Activated T-cell treated with anti-CD3 and anti-CD28 coated beads for 1 hour (primary cell): ENCODE measurements at places on chromosomes 4 and X.

DNA sequence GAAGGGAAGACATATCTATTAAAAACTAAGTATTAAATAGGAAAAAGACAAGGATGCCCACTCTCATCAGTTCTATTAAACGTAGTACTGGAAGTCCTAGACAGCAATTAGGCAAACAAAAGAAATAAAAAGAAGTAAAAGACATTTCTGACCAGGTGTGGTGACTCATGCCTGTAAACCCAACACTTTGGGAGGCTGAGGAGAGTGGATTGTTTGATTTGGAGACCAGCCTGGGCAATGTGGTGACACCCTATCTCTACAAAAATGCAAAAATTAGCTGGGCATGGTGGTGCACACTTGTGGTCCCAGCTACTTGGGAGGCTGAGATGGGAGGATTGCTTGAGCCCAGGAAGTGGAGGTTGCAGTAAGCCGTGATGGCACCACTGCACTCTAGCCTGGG, 1071.8 kb downstream of the FAT4 start:
- DNase-seq = no peak

DNA sequence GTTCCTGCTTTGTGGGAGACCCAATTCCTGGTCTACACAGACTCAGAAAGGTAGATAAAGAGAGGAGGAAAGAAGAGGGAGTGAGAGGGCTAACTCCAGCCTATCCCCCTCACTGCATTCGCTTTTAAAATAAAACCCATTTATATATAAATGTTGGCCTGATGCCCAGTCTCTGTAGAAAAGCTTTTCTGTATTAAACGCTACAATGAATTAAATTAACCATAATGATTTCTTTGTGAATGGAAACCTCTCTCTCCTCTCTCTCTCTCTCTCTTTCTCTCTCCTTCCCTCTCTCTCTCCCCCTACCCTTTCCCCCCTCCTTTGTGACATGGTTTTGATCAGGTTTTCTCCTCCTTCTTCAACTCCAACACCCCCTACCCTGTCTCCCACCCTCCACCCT, 34.8 kb downstream of the PJA1 start:
- no peak for DNase-seq

GRCh38 chrX:147570483-147570882, 341.2 kb upstream of the FMR1 start:
- no peak for DNase-seq

- DNase-seq = no peak
Observed at GRCh38 chr4:117549524-117549923, 464.1 kb upstream of the TRAM1L1 start.

DNA sequence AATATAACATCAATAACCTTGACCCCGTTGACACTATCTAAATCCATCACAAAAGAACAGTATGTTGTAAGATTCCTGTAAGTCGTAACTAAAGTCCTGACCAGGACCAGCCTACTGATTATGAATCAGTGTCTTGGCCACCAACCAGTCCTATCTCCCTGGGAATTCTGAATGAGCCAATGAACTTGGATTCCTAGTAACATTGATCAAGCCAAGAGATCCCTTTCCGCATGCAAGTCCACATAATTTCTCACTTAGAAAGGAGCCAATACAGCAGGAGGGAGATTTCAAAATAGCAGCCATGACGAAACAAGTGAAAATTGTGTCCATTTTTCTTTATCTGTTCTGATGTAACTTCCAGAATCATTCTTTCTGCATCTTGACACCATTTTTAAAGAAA, 9.5 kb downstream of the XPNPEP2 start:
- no peak for DNase-seq

GRCh38 chrX:71917621-71918343, 7.1 kb downstream of the NHSL2 start:
- DNase-seq = no peak

GRCh38 chrX:30657196-30658161, 4.3 kb downstream of the GK start:
- DNase-seq = no peak

GRCh38 chrX:63922221-63922620, 137.2 kb upstream of the ARHGEF9 start:
- DNase-seq = no peak

DNA sequence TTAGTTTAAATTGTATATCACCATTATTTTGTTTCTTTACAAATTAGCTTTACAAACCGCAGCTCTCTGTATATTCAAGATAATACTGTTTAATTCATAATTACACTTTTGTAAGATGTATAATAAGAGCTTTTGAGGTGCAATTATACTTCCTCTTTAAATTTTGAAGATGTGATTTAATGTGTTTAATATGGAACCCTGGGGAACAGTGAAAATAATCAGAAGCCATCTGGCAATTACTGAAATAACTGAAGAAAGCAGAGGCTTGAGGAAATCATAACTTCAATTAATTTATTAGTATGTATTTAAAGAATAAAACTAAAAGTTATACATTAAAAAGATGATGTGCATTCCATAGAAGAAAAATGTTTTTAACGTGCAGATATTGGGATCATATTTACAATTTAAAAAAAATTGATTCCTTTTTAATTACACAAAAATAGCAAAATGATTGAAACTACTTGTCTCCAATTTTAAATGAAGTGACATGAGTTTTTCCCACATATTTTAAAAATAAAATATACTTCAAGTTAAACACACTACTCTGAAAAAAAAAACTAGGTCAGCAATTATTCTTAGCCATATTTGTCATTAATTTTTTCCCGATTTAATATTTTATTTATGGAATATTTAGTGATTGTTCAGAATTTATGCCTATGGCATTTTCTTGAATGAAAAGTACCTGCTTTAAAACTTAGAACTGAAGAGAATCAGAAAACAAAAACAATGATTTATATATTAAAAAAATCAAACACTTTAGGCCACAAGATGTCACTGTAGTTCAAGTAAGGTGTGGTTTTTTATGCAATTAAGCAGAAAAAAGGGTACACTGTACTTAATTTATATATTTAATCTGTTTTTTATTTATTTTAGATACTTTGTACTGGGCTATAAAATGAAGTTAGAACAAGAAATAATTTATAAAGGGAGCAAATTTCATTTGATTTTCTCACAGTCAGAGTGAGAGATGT, 942.7 kb upstream of the NDST4 start:
- DNase-seq = no peak

DNA sequence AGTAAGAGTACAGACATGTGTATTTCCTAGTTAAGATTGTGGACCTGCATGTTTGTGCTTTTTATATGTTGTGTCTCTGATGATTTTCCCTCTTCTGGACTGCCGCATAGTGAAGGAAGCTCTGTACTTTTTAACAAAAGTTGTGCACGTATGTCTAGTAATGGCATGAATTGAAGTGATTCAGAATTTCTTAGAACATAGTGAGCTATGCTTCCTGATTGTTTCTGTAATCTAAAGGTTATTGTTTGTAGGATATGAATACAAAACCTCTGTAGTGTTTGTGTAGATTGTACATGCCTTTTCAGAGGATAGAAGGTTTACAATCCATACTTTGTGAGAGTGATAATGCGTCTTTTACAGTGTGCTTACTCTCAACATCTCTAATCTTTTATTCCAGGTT, 37.0 kb upstream of the NUDT6 start:
- DNase-seq = no peak

GRCh38 chrX:107272431-107272921, 66.1 kb downstream of the DNAAF6 start:
- no peak for DNase-seq

DNA sequence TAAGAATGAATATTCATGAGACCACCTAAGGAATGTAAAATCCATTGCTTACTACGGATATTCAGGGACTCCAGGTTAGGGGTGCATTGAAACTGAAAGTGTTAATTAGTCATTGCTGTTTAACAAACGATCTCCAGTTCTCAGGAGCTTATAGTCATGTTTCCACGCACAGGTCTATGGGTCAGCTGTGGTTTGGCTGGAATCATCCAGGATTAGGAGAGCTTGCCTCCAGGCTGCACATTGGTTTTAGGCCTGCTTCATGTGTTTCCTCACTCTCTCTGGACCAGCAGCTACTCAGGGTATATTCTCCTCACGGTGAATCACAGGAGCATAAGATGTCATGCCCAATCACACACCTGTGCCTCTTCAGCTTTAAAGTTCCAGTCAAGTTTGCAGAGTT, 98.9 kb downstream of the ATXN3L start:
- DNase-seq = no peak

DNA sequence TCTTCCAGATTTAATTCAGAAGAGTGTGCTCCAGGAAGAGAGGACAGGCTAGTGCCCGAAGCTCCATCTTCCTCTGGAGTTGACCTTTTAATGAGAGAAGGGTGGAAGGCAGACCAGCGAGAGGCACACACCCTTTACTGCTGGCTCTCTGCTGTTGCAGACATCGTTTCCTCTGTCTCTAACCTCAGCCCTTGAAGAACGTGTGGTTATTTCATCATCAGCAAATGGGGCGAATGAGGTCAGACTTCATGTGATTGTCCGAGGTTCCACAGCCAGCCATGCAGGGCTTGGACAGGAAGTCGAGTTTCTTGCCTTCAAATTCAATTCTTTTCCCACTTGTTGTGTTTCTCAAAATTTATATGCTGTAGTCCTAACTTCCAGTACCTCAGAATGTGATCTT, 155.2 kb upstream of the MSX1 start:
- DNase-seq = no peak

DNA sequence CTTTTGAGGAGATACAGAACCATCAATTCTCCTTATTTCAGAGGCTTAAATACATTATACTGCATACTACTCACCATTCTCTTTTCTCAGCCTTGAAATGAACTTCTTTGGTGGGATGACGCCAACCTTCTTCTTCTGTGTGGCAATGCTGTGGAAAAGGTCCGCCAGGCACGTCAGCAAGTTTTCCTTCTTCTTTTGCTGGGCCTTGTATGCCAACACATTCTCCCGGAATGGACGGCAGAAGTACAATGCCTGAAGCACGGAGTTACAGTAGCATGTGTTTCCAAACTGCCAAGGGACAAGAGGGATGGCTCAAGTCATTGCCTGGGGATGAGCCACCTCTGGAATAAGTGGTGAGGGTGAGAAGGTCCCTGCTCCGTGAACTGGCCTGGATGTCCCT, 31.2 kb downstream of the USP46 start:
- no peak for DNase-seq

- no peak for DNase-seq
Observed at GRCh38 chr4:62871078-62871477, 1538.2 kb downstream of the TECRL start.

- no peak for DNase-seq
Observed at GRCh38 chrX:139600105-139600504, 69.6 kb downstream of the F9 start.

DNA sequence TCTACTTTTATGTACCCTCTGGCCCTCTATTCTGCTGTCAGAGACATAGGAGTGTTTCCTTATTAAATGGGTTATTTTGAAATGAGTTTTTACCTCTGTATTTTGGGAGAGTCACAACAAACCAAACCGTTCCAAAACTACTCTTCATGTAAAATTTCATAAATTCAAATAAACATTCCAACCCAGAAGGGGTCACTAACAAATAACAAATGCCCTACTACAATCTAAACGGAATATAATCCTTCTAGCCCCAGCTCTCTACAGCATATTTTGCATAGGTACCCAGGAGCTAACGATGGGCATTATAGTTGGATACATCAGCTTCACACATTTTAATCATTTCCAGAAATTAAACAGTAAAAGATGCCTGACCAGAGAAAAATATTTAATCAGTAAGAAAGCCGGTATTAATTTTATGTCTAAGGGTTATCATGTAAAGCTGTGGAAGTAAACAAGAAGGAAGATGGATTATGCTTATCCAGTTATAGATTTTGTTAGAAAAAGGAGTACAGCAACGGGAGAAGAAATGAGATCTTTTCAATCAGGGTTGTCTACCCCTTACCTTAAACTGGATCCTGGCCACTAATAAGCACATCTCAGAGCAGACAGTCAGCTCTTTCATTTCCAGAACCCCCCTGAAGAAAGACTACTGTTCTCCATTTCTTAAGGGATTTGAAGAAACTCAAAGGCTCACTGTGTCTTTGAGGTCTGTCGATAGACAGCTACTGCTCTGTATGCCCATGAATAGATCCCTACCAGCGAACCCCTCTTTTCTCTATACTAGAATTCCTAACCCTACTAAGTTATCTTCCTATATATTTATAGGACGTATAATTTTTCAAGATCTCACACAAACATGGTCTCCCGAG, 1.2 kb downstream of the UGDH start:
- DNase-seq = no peak

- no peak for DNase-seq
Observed at GRCh38 chr4:109875106-109875505, 27.2 kb downstream of the LRIT3 start.

DNA sequence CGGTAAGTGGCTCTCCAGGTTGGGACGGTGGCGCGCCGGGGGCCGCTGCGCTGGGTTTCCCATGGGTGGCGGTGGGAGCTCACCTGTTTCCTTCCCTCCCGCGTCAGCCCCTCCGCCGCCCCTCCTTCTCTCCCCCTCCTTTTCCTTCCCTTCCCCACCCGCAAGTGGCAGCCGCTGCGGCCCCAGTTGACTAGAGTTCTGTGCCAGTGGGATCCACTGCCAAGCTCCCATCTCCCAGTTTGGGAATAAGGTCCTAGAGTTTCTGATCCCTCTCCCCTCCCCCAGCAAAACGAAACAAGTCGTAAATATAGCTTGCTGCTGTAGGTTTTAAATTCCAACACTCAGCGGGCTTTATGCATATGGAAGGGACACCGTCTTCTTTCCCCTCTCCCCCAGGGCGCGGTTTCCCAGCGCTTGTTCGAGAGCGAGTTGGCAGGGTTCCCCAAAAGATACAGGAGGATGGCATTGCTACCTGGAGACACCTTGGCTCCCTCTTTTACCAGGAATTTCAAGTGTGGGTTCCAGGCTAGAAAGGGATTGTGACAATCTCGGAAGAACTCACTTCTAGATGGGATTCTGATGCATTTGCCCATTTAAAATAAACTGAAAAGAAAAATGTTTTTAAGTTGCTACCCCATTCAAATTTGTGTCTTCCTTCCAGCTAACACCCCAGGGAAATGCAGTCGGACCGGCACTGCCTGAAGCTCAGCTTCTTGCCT, 1.2 kb downstream of the TLL1 start:
- DNase-seq = no peak

DNA sequence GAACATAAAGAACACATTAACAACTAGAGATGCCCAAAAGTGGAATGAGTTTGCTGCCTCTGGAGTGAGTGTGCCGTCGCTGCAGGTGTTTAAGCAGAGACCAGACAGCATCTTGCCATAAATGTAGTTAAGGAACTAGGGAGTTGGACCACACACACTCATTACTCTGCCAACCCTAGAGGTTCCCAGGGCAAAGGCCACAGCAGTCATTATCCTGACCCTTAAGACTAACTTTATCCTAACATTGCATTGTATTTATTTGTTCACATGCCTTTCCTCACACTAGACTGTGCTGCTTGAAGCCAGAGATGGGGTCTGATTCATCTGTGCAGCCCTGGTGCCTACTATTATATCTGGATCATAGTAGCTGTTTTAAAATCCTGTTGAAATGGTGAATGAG, 16.9 kb upstream of the PLA2G12A start:
- no peak for DNase-seq

- DNase-seq = no peak
Observed at GRCh38 chrX:54564936-54565335, 34.9 kb downstream of the GNL3L start.

DNA sequence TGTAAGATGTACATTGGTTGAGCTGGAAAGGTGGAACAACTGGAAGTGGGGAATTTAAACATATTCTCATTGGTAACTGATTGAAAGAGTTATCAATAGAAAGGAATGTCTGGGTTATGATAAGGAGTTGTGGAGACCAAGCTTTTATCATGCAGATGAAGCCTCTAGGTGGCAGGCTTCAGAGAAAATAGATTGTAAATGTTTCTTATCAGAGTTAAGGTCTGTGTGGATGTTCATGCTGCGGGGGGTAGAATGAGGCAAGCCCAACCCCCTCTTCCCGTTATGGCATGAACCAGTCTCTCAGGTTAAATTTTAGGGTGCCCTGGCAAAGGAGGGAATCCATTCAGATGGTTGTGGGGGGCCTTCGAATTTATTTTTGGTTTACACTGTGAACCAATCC, 16.0 kb downstream of the ARSD start:
- no peak for DNase-seq
